ENCODE measurements at places on chromosomes 7 and 10. TPM values are rescaled to one million over a fixed set of nuclear protein-coding genes. Genes with fewer than 3 reads are reported as not detected.

Gene FBXO24
- total RNA-seq = 1.2 TPM

Gene PRPS1L1
- total RNA-seq = not detected

Gene UNCX
- not detected for total RNA-seq

Gene ZNF107
- total RNA-seq = 7.7 TPM

Gene DGKB
- 3.6 TPM for total RNA-seq

Gene GDF2
- total RNA-seq = not detected

Gene NPFFR1
- total RNA-seq = 4.8 TPM
